Hindlimb muscle (tissue), 1 donor: ENCODE measurements at places on chromosomes 5 and 9. TPM values are rescaled to one million over a fixed set of nuclear protein-coding genes. Genes with fewer than 3 reads are reported as not detected.
A peak's percentile ranks its signal among the peaks of the same experiment; 100 is the strongest.

GRCh38 chr5:116418016-116418415 lies 156.6 kb downstream of the SEMA6A start:
- no peak for DNase-seq

- no peak for DNase-seq
These were observed 147.8 kb downstream of the KCTD16 start for GRCh38 chr5:144318460-144318859.

DNA sequence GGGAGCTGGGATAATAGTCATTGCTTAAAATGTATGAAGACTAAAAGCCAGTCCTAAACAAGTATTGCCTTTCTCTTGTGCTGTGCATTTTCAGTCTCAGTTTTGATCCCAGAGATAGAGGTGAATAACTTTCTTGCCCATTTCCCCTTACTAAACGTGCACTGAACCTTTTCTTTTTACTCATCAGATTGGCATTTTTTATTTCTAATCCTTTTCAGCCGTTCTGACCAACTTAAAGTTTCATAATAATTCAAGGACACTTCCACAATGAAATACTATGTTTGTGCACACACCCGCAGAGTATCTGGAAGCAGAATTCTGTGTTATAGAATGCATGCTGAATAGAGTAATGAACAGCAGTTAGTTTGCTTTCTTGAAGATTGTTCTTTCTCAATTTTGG lies 343.6 kb downstream of the LRRC70 start:
- DNase-seq, result no peak

DNA sequence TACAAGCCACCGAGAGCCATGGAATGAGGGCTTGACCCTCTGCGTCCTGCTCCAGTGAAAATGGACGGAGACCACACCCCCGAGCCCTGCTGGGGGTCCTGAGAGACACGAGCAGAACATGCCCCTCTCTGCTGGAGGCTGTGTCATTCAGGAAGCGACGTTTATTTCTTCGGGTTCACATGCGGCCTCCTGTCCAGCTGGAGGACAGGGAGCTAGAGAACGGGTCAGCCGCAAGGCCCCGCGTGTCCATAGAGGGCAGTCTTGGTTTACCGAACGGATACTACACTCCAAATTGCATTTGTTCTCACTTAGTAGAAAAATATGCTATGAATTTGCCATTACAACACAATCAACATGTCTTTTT lies 36.1 kb downstream of the MRPL36 start:
- peak; percentile 42 for DNase-seq

GRCh38 chr5:170533383-170533782 lies 29.6 kb downstream of the KCNIP1 start:
- no peak for DNase-seq

DNA sequence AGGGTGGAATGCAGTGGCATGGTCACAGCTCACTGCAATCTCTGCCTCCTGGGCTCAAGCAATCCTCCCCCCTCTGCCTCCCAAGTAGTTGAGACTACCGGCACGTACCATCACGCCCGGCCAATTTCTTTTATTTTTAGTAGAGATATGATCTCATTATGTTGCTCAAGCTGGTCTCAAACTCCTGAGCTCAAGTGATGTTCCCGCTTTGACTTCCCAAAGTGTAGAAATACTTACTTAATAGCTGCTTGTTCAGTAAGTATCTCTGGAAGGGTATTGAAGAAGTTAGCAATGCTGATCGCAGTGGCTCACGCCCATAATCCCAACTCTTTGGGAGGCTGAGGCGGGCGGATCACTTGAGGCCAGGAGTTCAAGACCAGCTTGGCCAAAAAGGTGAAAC lies 35.7 kb upstream of the PLIN2 start:
- DNase-seq, result no peak

DNA sequence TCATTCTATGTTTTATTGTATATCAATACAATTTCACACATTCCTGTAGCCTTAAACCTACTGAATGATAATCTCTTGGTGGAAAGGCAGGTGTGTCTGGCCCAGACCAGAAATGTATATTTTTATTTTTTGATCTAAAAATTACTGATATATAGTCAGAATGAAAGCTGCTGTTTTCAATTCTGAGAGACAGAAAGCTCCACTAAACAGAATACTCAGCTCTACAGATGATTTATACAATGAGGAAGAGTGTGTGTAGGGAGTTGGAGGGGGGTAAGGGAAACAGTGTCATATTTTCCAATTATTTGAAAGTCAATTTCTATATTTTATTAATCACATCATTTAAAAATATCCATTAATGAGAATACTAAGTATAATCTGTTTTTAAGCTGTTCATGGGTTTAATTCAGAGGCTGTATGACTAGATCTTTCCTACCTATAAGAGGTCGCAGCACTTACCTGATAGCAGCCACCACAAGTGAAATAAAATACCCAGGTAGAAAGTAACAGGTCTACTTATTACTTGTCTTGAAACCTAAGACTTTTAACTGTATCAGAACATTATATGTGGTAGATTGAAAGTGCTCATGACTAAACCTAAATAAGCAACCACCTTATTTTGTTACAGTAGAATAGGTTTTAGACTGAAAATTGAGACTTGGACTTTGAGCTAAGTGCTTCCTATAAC lies 183.4 kb downstream of the TMC1 start:
- no peak for DNase-seq

DNA sequence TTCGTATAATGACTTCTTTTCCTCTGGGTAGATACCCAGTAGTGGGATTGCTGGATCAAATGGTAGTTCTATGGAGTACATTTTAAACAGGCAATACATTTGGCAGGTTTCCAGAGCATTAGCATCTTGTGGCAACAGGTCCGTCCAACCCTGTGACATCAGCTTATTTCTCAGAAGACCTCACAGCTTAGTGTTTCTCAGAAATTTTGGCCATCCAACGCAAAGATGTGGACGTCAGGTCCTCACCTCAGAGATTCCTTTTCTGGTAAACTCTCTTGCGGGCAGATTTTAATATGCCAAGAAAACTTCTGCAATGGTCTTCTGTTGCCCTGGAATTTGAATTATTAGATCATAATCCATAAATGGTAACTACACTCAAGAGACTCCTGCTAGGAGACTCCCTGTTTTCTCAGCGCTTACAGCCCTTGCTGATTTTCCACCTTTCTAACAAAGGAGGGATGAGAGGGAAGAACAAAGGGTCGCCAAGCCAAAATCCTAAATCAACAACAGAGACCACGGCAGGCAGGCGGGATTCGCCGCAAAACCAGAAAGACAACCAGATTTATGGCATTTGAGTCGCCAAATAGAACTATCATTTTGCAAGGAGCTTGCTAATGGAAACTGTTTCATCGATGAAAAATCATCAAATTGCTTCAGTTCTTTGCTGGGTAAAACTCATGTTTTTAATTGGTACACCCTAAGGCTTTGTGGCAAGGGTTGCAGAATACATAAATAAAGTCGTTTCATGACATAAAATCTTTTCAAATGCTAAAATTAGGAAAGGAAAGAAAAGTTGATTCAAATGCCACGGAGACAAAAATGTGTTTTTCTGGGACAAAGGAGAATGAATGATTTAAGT lies 34.1 kb upstream of the PLPP1 start:
- DNase-seq, result no peak

The BTNL8 gene
- polyA plus RNA-seq, result not detected

The IL5 gene
- not detected for polyA plus RNA-seq

The OR1Q1 gene
- not detected for polyA plus RNA-seq
